PC-9 (cell line): ENCODE measurements at places on chromosomes 4 and X.

GRCh38 chr4:152398060-152398459 is 137.8 kb downstream of the FBXW7 start:
- DNase-seq, result no peak

- DNase-seq, result no peak
Observed at GRCh38 chr4:169660929-169661328, 40.6 kb downstream of the CLCN3 start.

DNA sequence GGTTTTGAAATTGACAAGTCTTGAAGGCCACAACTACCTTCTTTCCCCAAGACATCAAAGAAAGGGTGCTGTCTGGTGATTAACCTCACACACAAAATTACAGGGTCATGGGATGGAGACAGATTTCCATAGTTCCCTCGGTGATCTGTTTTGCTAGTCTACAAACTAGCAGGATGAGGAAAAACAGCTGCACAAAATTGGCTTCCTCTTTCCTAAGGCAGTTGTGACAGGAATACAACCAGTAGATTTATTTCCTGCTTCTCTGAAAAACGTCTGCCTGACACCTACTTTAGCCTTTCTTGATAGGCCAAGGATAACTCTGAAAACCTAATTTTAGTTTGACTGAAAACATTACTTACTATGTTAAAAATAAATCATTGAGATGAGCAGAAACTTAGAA is 39.6 kb downstream of the DKK2 start:
- no peak for DNase-seq

- no peak for DNase-seq
Observed at GRCh38 chr4:23769406-23769805, 120.4 kb downstream of the PPARGC1A start.

- DNase-seq, result peak; percentile 36
Observed at GRCh38 chr4:99968330-99968729, 18.3 kb upstream of the H2AZ1 start.
